ENCODE measurements at places on chromosomes 13 and 19.

DNA sequence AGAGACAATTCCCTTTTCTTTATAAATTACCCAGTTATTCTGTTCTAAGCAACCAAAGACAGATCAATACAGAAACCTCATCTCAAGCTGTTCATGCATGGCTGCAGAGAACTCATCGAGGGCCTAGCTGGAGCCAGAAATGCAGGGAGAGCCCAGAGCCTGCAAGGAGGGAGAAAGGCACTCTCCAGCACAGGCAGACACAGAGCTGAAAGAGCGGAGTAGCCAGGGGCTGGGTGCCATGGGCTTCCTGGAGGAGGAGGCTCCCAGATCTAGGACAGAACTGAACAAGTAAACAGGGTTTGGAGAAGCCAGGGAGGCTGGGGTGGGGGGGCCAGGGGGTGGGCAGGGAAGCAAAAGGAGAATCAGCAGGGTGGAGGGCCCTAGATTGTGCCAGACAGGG, 144.2 kb upstream of the ZNF507 start:
- no peak for DNase-seq

DNA sequence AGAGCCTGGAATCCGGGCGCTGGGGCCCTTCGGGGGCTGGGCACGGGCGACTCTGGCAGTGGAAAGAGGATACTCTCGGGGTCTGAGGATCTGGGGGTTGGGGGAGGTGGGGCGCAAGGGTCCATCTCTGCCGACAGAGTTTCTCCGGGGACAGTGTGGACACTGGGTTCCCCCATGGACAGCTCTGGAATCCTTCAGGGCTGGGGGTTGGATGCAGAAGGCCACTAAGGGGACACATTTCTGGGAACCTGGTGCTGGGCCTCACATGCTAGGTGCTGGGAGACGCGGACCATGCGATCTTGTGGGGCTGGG, 2.3 kb downstream of the TGFBR3L start:
- DNase-seq = no peak

DNA sequence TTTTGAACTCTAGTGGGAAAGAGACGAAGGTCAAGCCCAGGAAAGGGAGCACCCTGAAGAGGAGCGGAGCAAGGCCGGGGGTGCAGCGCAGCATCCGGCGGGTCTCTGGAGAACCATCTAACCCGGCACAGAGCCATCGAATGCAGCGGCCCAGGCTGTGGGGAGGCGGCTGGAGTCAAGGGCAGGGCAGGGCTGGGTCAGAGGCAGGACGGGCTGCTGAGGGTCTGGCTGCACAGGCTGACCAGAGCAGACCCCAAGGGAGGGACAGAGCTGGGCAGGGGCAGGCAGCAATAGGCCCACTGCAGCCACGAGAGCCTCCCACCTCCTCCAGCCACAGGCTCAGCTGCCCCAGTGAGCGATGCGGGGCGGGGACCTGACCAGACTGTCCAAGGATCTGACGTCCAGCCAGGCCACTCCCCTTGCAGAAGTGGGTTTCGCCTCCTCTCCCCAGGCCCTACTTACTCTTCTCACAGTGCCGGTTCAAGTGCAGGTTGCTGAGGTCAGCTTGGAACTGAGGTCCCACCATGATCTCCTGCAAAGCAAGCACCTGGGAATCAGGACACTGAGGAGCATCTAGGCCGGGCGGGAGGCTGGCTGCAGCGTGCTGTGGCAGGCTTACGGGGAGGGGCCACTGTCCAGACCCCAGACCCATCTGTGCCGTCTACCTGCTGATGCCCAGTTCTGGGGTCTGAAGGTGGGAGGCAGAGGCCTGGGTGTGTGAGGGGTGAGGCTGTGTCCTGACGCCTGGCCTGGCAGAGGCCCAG, 19.2 kb downstream of the MIER2 start:
- DNase-seq = no peak

GRCh38 chr19:4678881-4679790, 9.0 kb upstream of the MYDGF start:
- DNase-seq = no peak

DNA sequence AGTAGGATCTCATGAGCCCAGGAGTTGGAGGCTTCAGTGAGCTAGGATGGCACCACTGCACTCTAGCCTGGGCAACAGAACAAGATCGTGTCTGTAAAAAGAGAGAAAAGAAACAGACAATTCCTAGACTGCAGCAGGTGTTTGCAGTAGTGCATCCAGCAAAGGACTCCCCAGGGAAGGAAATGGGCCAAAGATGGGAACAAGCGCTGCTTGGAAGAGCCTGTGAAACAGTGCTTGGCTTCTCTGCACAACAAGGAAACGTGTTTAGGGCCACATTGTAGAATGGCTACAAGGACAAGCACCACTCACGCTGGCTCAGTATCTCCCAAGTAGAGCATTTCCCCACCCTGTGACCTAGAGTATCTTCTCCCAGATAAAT, 35.5 kb upstream of the LDLR start:
- no peak for DNase-seq

- no peak for DNase-seq
Measured at GRCh38 chr13:40442826-40443225, 223.6 kb downstream of the FOXO1 start.

GRCh38 chr19:13117772-13118423, at the start of gene NACC1:
Gene NACC1 (plus strand): TSS chr19:13118264. CDS start chr19:13135208, 16,944 bp downstream.
- DNase-seq = peak; percentile 88

Measured in MV-4-11 (cell line).